ENCODE measurements at places on chromosomes 1 and 21. TPM values are rescaled to one million over a fixed set of nuclear protein-coding genes. Genes with fewer than 3 reads are reported as not detected.

Gene ADAMTS4
- total RNA-seq = 11.0 TPM

Gene VAV3
- 35.5 TPM for total RNA-seq

Gene CACNA1S
- total RNA-seq = 0.24 TPM

Gene S100A8
- total RNA-seq = not detected

Gene IARS2
- total RNA-seq = 107 TPM

DNA sequence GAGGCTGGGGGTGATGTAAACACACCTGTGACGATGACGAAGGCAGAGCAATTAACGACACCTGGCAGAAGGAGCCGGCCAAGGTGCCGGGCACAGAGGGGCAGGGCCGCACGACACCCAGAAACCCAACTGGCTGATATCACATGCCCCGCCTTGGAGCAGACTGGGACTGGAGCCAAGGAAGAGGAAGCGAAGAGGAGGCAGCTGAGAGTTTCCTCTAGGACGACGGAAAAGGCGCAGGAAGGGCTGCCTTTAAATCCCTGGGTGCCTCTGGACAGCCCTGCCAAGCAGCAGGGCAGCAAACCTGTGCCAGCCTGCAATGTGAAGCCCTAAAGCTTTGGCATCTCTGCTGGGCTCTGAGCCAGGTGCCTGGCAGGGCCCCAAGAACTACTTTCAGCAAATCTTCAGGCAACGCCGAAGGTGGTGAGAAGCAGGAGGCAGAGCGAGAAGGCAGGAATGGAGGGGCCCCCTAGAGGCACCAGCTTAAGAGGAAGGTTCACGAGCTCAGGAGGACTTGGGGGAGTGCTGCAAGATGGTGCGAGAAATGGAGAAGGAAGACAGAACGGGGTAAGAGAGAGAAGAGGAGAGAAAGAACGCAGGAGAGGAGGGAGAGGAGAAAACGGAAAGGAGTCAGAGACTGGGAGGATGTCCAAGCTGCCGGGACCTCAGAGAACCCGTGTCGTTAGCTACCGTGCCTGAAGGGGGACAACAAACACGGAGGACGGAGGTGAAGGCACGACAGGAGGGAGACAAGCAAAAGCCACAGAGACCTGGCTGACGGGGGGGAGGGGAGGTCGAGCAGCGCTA, 25.3 kb upstream of the PEF1 start:
- peaks cover 18% of the 10 kb centered on the region for H3K27me3 ChIP-seq
- DNase-seq = peak; percentile 65
- H3K36me3 ChIP-seq = no peaks in the 10 kb centered on the region
- no peak overlapping the region for H3K27ac ChIP-seq
- peak overlapping the region; percentile 0 for H3K4me3 ChIP-seq

- H3K4me1 ChIP-seq = no peaks in the 10 kb centered on the region
- peaks cover 13% of the 10 kb centered on the region for H3K36me3 ChIP-seq
- no peak for DNase-seq
- H3K27ac ChIP-seq = no peak overlapping the region
- H3K4me3 ChIP-seq = no peak overlapping the region
These were observed 98.2 kb downstream of the PGBD5 start for GRCh38 chr1:230327892-230328284.

- H3K4me3 ChIP-seq = no peak overlapping the region
- 0 out of 2 replicates have a peak, but pooled peaks cover 4% of the 10 kb centered on the region for H3K27me3 ChIP-seq
- peak overlapping the region; percentile 43 for H3K27ac ChIP-seq
- H3K36me3 ChIP-seq = no peaks in the 10 kb centered on the region
These were observed 46.0 kb downstream of the GRHL3 start for GRCh38 chr1:24364975-24365678.

DNA sequence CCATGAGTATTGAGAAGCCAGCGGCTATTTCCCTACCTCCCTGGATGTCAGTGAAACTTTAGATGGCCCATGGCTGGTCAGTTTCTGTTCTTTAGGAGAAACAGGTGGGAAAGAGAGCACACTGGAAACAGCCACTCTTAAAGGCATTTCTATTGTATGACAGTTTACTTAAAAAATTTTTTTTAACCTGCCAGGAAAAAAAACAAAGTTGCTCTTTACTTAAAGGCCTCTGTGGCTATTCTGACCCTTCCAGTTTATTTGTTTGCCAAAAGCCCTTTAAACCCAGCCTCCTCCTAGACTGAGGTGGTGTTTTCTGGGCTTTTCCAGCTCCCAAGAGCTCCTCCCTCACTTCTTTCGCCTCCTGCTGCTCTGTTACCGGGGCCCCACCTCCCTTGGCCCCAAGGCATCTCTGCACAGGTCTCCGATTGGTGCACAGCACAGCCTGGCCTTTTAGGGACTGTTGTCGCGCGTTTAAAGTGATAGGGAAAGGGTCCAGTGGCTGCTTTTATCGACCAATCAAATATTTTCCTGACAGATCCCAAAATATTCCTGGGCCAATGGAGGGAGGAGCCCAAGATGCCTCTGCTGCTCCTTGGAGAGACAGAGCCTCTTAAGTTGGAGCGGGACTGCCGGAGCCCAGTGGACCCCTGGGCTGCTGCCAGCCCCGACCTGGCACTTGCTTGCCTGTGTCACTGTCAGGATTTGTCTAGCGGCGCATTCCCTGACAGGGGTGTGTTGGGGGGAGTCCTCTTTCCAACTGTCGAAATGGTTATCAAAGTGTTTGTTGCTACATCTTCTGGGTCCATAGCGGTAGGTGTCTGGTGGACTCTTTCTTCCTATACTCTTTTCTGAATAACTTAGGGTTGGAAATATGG, at the start of gene SH3BGR:
SH3BGR (plus strand) TSS at position 639 of the 875 bp plus-strand sequence; CDS start at position 766, 127 bp downstream.
- peak; percentile 86 for DNase-seq
- no peaks in the 10 kb centered on the region for H3K27me3 ChIP-seq
- peak within 1 kb of the TSS; percentile 52 for H3K4me3 ChIP-seq
- peak within 1 kb of the TSS; percentile 57 for H3K27ac ChIP-seq

DNA sequence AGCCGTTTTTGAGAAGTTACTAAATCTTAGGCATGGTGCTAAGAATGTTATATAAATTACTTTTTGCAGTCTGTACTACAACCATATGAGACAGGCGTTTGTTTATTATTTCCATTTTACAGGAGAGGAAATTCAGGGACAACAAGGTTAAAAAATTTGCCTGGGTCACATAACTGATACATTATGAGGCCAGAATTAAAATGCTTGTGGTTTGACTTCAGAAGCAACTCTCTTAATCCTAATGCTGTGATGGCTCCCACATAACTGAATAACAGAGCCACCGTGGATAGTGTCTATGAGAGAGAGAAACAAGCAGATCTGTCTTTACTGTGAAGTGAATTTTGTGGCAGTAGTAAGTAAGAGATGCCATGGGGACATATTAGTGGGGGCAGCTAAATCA, 184.9 kb downstream of the NCAM2 start:
- no peak overlapping the region for H3K4me3 ChIP-seq
- H3K27ac ChIP-seq = no peak overlapping the region
- H3K27me3 ChIP-seq = no peaks in the 10 kb centered on the region
- DNase-seq = no peak
